NCI-H345 (cell line): ENCODE measurements at places on chromosomes 1 and 21.

DNA sequence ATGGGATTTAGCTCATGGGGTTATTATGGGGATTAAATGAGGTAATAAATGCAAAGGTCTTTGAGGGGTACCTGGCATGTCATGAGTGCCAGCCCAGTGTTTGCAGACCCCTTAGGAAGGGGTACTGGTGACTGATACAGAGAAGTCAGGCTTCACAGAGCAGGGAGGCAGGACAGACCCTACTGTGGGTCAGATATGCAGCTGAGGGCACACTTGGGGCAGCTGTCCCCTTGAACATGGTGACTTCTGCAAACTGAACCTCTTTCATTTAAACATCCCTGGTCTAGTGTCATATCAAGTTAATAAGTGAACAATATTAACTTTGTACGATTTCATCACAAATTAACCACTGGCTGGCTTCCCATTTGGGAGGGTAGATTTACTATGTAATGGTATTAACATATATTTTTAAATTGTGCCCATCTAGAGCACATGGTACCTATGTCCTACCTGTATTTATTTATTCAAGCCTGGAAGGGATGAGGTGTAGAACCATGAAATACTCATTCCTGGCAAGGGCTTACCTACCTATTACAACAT lies 25.9 kb downstream of the STPG1 start:
- DNase-seq: no peak

GRCh38 chr1:43271186-43272118 lies 1.7 kb downstream of the TMEM125 start:
- no peak for DNase-seq

DNA sequence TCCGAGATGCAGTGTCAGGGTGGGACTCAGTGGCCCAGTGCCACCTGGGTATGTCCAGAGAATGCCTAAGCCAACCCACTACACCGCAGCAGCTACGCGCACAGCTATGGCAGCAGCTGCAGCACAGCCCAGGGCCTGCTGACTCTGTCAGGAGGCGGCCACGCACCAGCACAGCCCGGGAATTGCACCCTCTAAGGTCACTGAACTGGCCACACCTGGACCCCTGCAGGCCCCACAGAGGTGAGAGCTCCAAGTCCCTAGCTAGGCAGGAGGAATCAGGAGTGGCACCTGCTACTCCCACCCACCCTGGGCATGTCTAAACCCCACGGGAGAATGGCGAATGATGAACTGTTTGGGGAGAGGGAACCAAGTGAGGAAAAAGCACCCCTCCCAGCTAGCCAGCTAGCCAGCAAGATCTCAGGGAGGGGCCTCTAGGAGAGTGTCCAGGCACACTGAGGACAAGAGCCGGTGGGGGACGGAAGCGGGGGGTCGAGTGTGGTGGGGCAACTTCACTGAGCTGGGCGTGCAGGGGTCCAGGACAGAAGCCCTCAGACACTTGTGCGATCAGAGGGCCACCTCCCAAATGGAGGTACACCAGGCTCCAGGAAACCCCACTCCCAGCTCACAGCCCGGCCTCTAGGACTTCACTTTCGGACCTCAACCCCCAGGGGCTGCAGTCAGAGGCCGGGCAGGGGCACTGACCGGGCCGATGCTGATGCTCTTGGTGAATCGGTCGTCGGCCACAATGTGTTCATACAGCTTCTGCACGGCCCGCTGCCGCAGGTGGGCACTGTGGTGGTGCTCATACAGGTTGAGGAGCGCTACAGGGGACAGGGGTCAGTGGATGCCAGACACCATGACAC lies 13.9 kb downstream of the LSS start:
- DNase-seq: no peak

- DNase-seq: no peak
Observed at GRCh38 chr1:17662786-17663185, 92.3 kb upstream of the ACTL8 start.

- DNase-seq: no peak
Observed at GRCh38 chr1:206854401-206855129, 10.9 kb upstream of the IL20 start.

DNA sequence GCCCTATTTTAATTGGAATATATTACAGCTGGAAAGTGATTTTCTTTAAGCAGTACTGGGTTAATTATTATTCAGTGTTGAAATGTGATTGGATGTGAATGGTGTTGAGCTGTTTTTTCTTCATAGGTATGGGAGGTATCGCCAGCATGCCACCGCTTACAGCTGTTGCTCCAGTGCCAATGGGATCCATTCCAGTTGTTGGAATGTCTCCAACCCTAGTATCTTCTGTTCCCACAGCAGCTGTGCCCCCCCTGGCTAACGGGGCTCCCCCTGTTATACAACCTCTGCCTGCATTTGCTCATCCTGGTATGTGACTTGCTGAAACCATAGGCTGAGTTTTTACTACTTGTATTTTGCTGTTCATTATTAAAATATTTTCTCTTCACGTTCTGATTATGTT lies 107.7 kb downstream of the ITSN1 start:
- no peak for DNase-seq

- no peak for DNase-seq
Observed at GRCh38 chr1:92464588-92465255, 22.0 kb downstream of the GFI1 start.

DNA sequence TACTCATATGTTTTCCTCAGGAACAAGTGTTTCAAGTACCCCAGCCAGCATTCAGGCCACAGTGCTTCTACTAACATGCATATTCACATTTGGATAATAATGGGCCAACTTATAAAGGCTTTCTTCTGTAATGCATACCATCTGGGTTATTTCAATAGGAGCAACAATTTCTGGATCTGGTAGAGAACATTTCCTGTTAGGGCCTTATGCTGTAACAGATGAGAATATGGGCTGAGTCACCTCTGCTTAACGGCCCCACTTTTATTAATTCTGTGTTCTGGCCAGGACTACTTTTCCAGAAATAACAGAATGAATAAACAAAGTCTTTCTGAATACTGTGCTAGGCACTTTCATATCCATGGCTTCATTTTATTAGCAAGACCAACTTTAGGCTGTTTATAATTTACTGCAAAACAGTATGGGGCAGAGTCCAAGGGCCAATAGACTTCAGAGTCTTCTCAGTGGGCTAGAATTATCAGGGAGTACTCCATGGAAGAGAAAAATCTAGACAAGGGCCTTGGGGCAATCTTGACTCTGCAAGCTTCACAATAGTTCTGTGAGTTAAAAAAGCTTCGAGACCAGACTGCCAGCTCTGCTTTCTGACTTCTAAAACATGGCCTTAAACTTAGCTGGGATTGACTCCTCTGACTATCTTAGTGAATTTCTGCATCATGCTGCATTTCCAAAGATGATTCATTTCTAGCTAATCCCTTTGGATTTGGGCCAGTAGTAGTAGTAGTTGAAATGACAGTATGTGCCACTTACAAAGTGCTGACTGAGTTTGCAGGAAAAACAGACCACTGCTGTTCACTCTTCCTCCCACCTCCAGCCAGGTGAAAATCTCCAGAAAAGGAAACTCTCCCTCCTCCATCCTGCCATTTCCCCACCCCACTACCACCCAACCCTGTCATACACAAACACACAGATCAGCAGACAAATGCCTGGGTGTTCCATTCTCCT lies 8.2 kb upstream of the SSX2IP start:
- no peak for DNase-seq

GRCh38 chr1:6435129-6435528 lies 10.6 kb downstream of the ESPN start:
- no peak for DNase-seq

DNA sequence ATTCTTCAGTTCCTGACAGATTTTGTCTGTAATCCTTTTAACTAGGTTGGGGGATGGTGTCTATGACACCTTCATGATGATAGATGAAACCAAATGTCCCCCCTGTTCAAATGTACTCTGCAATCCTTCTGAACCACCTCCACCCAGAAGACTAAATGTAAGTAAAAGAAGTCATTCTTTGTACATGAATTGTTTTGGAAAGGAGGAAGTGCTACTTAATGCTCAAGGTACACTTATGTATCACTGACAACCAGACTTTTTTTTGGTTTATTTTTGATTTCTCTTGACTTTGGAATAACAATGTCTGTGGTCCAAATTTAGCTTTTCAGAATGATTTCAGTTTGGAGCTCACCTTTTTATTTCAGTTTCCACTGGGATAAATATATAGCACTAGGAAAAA lies 2.3 kb downstream of the DYRK3 start:
- DNase-seq: no peak

DNA sequence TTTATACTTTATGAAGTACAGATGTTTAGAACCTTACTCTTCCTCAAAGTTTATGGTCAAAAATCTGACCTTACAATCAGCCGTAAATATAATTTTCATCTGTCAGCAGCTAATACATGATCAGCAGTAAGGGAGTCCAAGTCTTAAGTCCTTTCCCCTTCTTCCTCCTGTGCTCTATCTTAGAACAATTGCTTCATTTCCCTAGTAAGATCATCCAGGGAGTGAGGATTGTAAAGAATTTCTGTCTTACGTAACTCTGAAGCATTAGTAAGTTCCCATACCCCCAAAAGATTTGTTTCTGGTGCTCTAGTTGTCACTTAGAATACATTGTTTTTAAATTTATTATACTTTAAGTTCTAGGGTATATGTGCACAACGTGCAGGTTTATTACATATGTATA lies 2.1 kb downstream of the SETDB1 start:
- DNase-seq: no peak

GRCh38 chr1:7915826-7916500 lies 24.7 kb downstream of the TNFRSF9 start:
- no peak for DNase-seq

DNA sequence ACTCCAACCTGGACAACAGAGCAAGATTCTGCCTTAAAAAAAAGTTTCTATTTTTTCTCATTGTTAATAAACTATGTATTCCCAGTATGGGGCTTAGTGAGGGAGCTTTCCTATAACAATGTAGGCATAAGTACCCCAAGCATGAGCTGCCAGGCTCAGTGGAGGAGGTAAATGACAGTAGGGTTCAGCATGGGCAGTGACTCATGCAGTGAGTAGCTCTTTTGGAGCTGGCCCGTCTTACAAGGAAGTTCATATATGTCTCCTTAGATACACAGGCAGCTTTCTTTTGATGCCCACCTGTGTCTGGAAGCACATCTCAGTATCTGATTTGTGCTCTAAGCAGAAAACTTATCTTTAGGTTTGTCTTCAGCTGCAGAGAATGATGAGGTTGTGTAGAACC lies 57.9 kb downstream of the ZNF678 start:
- DNase-seq: no peak

GRCh38 chr1:63662841-63663240 lies 69.6 kb downstream of the PGM1 start:
- DNase-seq: no peak

DNA sequence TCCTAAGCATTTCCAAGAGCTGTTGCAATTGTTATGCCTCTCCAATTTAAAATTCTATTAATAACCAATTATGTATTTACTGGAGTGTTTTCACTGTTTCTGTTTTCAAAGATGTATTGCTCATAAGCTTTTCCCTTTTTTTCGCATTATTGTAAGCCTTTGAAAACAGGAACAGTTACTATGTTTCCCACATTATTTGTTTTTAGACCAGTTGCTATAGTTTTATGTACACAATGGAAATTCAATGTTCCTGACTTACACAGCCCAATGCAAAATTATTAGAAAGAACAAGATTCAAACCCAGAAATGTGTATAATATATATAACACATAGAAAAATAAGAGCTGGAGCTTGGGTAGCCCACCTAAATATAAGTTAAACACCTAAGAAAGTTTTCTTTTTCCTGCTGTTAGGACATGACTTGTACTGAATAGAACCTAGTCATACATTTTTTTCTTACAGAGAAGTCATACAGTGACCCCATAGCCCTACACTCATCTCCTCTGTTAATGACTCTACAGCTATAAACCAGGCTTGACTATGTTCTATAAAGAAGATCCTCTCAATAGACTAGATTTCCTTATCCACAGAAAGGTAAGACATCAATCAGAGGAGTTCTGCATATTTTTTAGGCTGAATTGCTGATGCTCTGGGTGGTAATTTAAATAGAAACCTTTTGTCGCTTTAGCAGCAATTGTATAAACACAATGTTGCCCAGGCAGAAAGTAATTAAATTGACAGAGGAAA lies 299.6 kb downstream of the USH2A start:
- no peak for DNase-seq

DNA sequence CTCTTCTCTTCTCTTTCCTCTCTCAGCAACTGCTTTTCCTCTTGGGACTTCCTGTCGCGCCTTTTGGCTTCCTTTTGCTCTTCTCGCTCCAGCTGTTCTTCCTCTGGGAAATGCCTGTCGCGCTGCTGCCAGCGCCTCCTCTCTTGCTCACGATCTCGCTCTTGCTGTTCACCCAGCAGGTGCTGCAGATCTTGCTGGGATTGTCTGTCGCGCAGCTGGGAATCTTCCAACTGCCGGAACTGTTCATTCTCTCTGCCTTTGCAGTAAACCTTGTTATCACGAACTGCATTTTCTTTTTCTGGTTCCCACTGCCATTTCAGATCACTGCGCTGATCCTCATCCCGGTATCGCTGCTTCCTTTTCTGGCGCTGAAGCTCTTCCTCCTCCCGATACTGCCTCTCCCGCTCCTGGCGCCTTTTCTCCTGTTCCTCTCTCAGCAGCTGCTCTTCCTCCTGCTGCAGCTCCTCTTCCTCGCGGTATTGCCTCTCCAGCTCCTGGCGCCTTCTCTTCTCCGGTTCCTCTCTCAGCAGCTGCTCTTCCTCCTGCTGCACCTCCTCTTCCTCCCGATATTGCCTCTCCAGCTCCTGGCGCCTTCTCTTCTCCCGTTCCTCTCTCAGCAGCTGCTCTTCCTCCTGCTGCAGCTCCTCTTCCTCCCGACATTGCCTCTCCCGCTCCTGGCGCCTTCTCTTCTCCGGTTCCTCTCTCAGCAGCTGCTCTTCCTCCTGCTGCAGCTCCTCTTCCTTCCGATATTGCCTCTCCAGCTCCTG lies 5.8 kb downstream of the TCHH start:
- no peak for DNase-seq

GRCh38 chr21:26140164-26140579 lies 30.4 kb downstream of the APP start:
- DNase-seq: no peak

DNA sequence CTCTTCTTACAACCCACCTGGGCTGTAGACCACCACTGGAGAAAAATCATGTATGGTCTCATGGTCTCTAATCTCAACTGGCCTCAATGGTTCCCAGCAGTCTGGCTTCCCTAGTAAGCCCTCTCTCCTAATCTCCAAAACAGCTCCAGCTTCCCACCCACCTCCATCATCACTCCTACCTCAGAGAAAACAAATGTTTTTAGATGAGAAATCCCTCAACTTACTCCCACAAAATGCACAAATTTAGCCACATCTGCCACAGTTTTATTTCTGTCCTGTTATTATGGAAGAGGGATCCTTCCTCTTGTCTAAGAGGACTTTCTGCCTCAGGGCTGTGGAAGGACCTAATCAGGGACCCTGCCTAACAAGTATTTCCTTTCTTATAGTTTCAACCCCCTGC lies 32.1 kb downstream of the TP53BP2 start:
- DNase-seq: no peak
